ENCODE measurements at places on chromosomes 12 and 14. TPM values are rescaled to one million over a fixed set of nuclear protein-coding genes. Genes with fewer than 3 reads are reported as not detected.

The ZDHHC17 gene
- total RNA-seq: 51.5 TPM

DNA sequence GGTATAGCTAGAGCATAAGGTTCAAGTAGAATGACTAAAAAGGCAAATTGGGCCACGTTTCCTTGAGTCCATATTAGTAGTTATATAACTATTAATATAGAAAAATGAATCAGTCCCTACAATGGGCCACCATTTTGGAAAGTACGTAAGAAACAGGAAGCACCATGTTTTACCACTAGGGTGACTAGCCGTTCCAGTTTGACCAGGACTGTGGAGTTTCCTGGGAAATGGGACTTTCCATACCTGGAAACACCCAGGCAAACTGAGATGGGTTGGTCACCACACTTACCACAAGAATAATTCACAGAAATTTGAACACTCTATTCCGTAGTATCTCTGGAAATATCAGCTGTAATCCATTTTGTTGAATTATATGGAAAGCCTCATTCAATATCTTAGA is 2.1 kb upstream of the MAGOHB start:
- no peak overlapping the region for H3K4me3 ChIP-seq
- no peaks in the 10 kb centered on the region for H3K27me3 ChIP-seq
- H3K27ac ChIP-seq: no peak overlapping the region
- no peaks in the 10 kb centered on the region for H3K36me3 ChIP-seq
- peaks cover 22% of the 10 kb centered on the region for H3K4me1 ChIP-seq

The ZC2HC1C gene
- 0.76 TPM for total RNA-seq

The ADGRD1 gene
- not detected for total RNA-seq

DNA sequence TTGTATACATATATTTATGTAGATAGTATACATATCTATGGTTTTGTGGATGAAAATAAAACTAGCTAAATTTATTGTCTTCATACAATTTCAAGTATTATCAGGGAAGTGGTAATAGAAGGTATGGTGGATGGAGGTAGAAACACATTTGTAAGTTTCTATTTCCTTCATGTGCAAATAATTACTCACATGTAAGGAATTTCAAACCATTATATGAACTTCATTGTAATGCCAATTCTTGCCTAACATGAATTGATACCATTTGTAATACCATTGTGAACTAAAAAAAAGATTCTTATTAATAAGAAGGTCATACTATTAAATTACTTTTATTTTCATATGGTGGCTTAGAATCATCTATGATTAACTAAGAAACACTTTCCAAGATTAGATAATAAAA is 20.1 kb upstream of the PPFIA2 start:
- DNase-seq: no peak
- no peak overlapping the region for H3K4me3 ChIP-seq
- no peak overlapping the region for H3K27ac ChIP-seq
- no peaks in the 10 kb centered on the region for H3K4me1 ChIP-seq
- no peaks in the 10 kb centered on the region for H3K36me3 ChIP-seq

The CDKN1B gene
- total RNA-seq: 238 TPM

The DENR gene
- total RNA-seq: 47.8 TPM

The MYF5 gene
- not detected for total RNA-seq

- H3K36me3 ChIP-seq: no peaks in the 10 kb centered on the region
- DNase-seq: no peak
- no peak overlapping the region for H3K27ac ChIP-seq
- no peaks in the 10 kb centered on the region for H3K27me3 ChIP-seq
- no peak overlapping the region for H3K4me3 ChIP-seq
- H3K4me1 ChIP-seq: peaks cover 3% of the 10 kb centered on the region
Measured at GRCh38 chr14:92886337-92886736, 36.6 kb upstream of the CHGA start.

The MGAT4C gene
- not detected for total RNA-seq

DNA sequence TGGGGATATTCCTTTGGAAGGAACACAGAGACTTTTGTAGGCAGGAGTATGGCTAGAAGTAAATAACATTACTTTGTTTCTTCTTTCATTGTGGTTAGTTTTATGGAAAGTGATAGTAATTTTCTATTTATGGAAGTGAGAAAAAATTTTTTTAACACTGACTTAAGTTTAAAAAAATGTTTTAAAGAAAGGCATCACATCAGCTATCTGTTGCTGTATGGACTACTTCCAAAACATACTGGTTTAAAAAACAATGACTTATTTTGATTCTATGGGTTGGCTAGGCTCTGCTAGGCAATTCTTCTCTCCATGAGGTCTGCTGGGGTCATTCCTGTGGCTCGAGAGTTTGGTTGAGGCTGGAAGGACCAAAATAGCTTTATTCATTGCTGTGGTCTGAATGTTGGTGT is 31.7 kb upstream of the SLC38A2 start:
- H3K27me3 ChIP-seq: no peaks in the 10 kb centered on the region
- H3K27ac ChIP-seq: no peak overlapping the region
- no peak overlapping the region for H3K4me3 ChIP-seq
- DNase-seq: no peak
- peaks cover 17% of the 10 kb centered on the region for H3K4me1 ChIP-seq

GRCh38 chr12:86050010-86050409 is 175.9 kb downstream of the NTS start:
- H3K27ac ChIP-seq: no peak overlapping the region
- no peaks in the 10 kb centered on the region for H3K36me3 ChIP-seq
- H3K4me3 ChIP-seq: no peak overlapping the region
- no peaks in the 10 kb centered on the region for H3K4me1 ChIP-seq
- DNase-seq: no peak
- no peaks in the 10 kb centered on the region for H3K27me3 ChIP-seq

- no peaks in the 10 kb centered on the region for H3K27me3 ChIP-seq
- H3K27ac ChIP-seq: no peak overlapping the region
- H3K36me3 ChIP-seq: no peaks in the 10 kb centered on the region
- no peak for DNase-seq
- no peak overlapping the region for H3K4me3 ChIP-seq
Measured at GRCh38 chr14:30496852-30497251, 62.1 kb upstream of the G2E3 start.

GRCh38 chr12:121217761-121218160 is 7.8 kb downstream of the P2RX4 start:
- no peak overlapping the region for H3K27ac ChIP-seq
- no peaks in the 10 kb centered on the region for H3K27me3 ChIP-seq
- peaks cover 13% of the 10 kb centered on the region for H3K36me3 ChIP-seq
- no peak for DNase-seq

GRCh38 chr14:50260511-50260910 is 29.1 kb upstream of the SOS2 start:
- no peaks in the 10 kb centered on the region for H3K36me3 ChIP-seq
- no peaks in the 10 kb centered on the region for H3K4me1 ChIP-seq
- peak; percentile 22 for DNase-seq
- no peak overlapping the region for H3K4me3 ChIP-seq
- no peaks in the 10 kb centered on the region for H3K27me3 ChIP-seq

Data from CD4-positive, alpha-beta memory T cell (primary cell).